ENCODE measurements at places on chromosomes 2 and 18. TPM values are rescaled to one million over a fixed set of nuclear protein-coding genes. Genes with fewer than 3 reads are reported as not detected.

DNA sequence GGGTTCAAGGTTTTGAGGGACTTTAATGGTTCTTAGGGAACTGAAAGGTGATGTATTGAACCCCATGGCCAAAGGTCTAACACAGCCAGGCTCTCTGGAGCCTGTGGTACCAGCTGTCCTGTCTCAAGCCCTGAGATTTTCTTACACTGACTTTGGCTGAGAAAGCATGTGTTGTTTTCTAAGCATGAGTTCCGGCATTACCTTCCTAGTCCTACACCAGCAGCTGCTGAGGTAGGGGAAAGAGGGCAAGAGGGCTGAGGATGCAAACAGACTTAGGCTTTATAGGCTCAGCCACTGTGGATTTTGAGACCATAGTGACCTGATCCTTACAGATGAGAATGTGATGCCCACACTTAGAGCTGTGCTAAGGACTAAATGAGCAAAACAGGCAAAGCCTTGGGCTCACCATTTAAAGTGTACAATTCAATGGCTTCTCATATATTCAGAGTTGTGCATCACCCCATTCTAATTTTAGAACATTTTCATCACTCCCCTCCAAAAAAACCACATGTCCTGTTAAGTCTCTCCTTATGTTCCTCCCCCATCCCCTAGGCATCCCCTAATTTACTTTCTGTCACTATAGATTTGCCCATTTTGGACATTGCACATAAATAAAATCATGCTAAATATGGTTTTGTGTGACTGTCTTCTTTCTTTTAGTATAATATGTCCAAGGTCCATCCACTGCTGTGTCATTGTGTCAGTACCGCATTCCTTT, 99.7 kb upstream of the OTOS start:
- DNase-seq, result no peak

LINC00305 gene
- not detected for total RNA-seq

DNA sequence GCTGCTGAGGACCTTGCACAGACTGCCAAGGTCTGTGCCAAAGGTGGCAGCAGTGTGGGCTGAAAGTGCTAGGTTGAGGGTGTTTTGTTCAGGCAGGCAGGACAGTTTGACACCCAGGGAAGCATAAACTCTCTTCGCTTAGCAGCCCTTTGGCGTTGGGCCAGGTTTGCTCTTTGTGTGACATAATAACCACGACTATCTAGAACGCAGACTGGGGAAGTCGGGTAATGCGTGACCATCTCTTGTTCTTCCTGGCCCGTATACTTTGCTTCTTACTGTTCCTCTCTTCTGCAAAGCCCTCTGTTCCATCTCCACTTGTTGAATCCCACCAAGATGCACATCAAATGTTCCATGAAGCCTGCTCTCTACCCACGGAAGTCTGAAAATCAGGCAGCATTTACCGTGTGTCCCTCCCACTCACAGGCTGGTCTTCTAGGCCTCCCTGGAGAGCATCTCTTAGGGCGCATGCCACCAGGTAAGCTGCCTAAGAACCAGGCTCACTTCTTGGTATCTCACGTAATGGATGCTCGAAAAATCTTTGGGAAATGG, 96.7 kb upstream of the LMAN1 start:
- no peak for DNase-seq

- no peak for DNase-seq
These were observed 424.9 kb upstream of the UBE2E3 start for GRCh38 chr2:180555391-180555965.
